ENCODE measurements at places on chromosomes 2 and 18.

GRCh38 chr18:2302628-2303516 lies 268.4 kb downstream of the METTL4 start:
- DNase-seq, result no peak

DNA sequence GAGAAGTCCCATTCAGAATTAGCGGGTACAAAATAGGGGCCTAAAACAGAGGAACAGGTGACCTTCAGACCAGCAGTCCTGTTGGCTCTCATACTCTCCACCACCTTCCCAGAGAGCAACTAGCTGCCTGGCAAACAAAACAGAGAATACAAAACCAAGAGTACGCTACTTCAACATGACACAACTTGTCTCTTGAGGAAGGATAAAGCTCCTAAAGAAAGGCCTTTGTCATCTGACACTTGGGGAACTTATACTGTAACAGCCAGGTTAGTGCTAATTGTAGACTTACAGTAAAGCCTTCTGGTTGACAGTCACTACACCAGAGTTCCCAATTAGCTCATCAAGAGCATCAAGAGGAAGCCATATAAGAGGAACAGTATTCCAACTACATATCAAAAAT lies 282.1 kb upstream of the NT5C1B start:
- no peak for DNase-seq

GRCh38 chr2:70182689-70183088 lies 8.1 kb downstream of the C2orf42 start:
- DNase-seq, result no peak

DNA sequence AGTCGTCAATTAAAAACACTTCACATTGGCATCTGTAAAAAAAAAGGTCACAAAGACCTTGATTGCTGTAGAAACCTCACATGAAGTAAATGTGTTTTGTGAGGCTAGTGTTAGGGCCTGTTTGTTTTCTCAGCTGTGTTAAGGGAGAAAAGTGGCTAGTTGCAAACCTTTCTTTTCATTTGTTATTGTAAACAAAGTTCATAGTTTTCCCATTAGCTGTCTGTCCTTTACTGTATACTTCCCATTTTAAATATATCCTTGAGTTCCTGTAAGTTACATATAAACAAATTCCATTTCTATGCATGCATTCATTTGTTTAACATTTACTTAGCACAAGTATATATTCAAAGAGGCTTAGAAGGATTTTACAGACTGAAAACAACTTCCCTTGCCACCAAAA lies 1250.2 kb downstream of the LRP1B start:
- DNase-seq, result no peak

GRCh38 chr2:227939271-227940027 lies 68.0 kb downstream of the DAW1 start:
- no peak for DNase-seq

DNA sequence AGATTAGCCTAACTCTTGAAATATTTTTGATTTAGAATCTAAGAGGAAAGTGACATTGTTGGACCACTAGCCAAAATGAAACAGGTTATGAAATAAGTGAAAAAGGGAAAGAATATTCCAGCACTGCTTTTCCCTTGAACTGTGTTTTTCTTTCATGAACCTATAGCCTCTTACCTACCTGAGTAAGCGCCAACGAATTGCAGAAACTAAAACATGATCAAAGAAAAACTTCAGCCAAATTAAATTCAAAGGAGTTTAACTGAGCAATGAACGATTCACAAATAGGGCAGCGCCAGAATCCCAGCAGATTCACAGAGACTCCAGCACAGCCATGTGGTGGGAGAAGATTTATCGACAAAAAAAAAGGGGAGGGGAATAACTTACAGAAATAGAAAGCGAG lies 518.6 kb downstream of the PIK3C3 start:
- DNase-seq, result no peak

DNA sequence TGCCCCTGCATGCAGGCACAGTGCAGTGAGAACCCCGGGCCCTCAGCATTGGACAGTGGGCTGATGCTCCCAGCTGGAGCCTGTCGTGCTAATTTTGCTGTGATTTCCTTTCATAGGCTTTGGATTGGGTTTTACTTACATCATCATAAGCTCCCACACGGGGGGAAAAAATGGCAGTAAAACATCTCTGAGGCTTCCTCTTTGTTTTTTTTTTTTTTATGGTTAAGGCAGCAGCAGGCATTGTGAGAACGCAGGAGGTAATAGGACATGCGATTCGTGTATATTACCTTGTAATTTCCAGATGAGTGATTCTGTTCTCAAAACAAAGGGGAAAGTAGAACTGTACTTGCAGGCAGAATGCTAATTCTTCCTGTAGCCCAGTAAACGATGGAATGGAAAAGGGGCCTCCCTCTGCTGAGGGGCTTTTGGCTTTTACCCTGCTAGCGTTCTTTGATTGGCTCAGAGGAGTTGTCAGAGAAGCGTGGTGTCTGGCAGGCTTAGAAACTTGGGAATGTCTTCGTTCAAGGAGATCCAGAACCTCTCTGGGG lies 89.7 kb downstream of the NPAS2 start:
- DNase-seq, result no peak

- no peak for DNase-seq
These were observed 163.5 kb upstream of the SALL3 start for GRCh38 chr18:78816114-78816513.

DNA sequence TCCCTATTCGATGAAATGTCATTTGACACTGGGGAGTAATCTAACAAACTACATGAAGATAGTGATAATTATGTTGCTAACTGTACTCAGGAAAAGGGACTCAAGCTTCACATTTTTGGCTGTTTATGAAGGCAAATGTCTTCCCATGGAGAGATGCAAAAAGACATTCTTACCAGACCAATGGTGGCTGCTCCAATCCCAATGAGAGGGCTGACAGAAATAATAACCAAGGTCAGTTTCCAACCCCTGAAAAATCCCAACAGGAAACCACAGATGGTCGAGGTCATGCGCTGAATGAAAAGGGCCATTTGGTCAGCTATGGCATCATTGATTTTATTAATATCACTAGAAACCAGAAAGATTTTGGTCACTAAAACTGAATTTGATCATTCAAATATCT lies 37.6 kb downstream of the ABCB11 start:
- no peak for DNase-seq

- DNase-seq, result no peak
These were observed 63.8 kb downstream of the EHD3 start for GRCh38 chr2:31297751-31298150.

DNA sequence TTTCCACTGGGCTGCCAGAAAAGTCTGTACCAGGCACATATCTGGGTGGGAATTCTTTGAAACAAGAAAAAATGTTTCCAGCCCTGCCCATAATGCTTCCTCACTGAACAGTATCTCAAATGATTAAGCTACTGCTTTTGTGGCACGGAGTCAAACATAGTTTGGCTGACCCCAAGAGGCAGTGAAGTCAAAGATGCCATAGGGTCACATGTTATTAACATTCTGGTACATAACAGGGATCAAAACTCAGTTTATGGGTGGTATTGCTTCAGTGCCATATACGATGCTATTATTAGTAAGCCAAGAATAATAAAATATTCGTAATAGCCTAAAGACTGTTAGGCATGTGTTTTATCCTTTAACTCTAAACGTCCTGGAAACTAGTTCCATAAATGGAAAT lies 112.4 kb downstream of the FEZ2 start:
- no peak for DNase-seq

- no peak for DNase-seq
These were observed 1643.1 kb upstream of the CELF4 start for GRCh38 chr18:39208729-39209128.

DNA sequence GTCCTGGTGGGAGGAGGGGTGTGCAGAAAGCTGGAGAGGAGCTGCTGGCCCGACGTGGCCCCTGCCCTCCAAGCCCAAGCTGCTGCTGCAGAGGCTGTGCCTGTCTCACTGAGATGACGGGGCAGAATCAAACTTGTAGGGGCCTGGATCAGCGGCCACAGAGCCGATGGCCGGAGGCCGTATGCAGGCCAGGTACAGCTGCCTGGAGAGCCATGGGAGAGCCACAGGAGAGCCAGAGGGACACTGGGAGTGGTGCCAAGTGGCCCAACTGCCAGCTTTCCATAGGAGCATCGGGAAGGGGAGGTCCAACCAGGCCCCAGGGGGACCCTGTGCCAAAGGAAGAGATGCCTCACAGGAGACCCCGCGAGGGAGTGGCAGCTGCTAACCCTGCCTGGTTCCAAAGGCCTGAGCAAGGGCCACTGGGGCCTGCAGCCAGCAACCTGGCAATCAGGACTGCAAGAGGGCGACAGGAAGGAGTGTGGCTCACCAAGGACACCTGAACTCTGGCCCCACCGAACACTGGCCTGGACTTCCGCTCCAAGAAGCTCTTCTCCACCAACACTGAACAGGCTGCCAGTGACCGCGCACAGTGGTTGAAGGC lies 70.7 kb downstream of the HDAC4 start:
- DNase-seq, result no peak

GRCh38 chr2:17969661-17970060 lies 91.2 kb downstream of the KCNS3 start:
- no peak for DNase-seq

DNA sequence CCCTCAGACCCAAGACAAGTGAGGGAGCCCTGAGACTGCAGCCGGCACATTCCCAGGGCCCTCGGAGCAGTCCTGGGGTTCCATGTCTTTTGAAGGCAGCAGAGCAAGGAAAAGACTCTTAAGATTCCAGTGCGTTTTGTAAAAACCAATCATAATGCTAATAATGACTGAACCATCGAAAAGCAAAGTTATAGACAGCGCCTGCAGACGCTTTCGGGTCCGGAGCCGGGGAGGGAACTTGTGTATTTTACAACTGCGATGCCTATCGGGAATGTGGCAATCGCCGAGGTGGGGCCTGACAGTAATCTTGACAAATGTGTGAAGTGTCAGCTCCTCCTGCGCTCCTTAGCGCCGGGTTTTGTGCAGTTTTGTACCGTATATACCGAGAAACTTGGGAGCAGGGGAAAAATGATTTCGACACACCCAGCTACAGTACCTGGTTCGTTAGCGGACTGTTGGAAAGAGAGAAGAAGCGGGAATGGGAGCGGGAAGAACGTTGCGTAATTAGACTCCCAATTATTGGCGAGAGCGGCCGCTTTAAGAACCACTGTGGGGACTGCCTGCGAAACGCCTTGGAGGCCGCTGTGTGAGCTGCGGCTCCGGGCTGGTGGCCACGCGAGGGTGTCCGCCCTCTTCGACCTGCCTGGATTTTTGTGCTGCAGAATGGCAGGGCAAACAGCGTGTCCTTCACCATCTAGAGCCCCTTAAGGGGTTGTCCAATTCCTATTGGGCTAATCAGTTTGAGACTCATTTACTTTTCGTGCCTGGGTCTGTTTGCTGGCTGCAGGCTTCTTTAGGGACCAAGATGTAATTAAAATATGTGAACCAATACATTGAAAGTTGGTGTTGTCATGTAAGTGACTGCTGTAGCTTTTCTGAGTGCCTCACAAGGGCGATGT lies 2.4 kb downstream of the EPAS1 start:
- no peak for DNase-seq
